ENCODE measurements at places on chromosomes 7 and 10.

DNA sequence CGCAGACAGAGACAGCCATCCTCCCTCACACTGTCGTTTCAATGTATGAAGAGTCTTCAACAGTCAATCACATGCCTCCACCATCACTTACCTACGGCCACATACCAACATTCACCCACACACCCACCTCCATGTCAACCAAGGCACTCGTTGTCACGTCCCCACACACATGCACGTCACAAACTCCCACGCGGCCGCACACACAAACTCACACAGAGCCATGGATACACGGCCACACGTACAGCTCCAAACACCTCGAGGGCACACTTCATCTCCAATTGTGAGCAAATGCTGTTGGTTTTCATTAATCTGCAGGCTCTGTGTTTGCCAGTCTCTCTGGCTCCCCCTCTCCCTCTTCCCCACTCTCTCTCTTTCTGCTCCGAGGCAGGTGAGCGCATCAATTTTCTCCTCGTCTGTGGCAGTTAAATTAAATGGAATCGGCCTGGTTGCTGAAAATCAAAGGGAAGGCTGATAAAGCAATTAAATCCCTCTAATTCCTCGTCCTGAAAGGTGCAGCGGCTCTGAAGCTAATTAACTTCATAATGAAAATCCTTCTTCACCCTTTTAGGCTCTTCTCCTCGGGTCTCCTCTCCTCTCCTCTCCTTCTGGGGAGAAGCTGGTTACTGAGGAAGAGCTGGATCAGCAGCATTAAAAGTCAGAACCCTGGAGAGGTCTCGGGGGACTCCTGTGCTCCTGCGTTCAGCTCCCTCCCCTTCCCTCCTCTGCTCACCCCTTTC is 53.8 kb upstream of the SLF2 start:
- DNase-seq: no peak

GRCh38 chr7:115689941-115690340 is 340.6 kb downstream of the TFEC start:
- DNase-seq: peak; percentile 44

GRCh38 chr10:19815731-19816410 is 361 bp upstream of the PLXDC2 start:
- DNase-seq: peak; percentile 42

- DNase-seq: peak; percentile 43
Measured at GRCh38 chr10:119177708-119178371, 772 bp downstream of the PRDX3 start.

- DNase-seq: no peak
Measured at GRCh38 chr10:78436222-78436573, 402.5 kb downstream of the RPS24 start.

DNA sequence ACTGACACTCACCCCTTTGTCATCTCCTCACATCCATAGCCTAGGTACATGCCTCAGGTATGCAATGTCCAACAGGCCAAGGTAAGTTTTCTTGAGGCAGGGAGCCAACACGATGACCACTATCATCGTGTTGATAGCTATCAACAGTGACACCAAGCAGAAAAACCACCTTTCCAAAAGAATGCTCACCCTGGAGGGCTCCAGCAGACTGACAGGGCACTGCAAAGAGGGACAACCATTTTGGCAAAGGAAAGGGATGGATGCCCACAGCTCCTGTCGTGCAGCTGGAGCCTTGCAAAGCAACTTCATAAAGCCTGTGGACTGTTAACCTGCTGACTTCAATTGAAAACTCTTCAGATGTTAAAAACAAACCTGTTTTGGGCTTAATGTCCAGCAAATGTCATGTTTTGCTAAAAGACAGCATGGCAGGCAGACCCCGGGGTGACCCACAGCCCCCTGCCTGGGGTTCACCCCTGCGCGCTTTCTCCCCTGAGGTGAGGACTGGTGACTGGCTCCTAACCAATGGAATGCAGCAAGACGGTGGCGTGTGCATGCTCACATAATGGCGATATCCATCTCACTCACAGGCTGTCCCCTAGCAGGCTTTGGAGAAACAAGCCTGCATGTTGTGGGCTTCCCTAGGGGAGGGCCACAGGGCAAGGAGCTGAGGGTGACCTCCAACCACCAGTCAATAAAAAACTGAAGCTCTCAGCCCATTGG is 293.8 kb downstream of the TCERG1L start:
- DNase-seq: no peak

GRCh38 chr10:35765066-35765527 is 123.0 kb upstream of the FZD8 start:
- DNase-seq: no peak

DNA sequence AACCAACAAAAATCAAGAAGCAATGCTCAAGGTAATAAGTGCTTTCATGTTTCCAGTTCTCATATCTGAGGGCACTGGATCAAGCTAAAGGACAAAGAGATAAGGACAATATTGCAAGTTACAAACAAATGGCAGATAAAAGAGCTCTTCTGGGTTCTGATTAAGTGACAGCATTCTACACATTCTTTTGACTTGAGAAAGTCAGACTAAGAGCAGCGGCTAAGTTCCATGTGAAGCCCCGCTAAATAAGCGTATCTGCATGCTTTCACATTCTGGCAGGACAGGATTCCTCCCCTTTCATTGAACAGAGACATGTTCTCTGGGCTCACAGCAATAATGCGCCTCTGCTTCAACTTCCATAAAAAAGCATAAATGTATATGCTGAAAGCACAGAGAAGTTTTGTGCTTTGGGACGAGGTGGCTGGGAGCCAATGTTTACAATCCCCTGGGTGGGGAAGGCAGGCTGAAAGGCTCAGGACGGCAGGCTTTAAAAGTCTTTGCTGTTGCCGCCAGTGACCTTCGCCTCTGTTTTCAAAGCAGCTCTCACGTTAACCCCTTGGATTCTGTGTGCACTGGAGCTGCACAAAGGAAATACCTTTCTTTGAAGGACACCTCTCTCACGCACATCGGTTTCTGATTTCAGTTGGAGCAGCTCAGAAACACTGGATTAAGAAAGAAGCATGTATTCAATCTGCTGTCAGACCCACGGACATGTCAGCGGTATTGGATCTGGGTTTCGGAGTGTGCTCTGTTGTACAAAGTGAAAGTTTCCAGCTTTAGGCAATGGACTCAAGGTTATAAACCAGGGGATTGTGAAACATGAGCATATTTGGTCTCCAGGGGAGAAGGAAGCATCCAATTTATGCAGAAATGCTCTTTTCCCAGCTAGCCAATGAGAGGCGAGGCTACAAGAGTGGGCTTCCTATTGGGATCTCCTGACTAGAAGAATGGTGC is 105.4 kb upstream of the FAM133B start:
- DNase-seq: peak; percentile 93

GRCh38 chr7:226281-226895 is 34.0 kb downstream of the FAM20C start:
- peak; percentile 79 for DNase-seq

DNA sequence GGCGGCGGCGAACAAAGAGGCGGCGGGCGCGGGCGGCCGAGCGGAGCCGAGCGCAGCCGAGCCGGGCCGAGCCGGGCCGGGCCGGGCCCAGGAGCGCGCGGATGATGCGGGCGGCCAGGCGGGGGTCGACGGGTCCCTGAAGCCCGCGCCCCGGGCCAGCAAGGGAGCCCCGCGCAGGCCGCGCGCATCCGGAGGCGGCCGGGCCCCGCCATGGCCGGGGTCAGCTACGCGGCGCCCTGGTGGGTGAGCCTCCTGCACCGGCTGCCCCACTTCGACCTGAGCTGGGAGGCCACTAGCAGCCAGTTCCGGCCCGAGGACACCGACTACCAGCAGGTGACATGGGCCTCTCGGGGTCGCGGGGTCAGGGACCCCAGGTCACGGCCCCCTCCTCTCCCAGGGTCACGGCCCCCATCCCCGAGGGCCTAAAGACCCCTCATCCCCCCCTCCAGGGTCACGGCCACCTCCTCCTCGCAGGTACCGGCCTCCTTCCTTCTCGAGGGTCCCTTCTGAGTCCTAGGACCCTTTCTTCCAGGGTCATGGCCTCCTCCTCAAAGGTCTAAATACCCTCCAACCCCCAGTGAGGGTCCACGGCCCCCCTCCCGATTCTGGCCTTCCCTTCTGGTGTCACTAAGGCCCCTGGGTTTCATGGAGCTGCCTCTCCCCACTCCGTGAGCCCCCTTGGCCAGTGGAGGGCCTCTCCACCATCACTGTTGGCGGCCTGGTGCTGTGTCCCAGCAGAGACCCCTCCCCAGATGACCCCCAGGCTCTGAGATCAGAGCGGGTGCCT is at the start of gene TTYH3:
Gene TTYH3 (plus strand): TSS at position 41 of the 787 bp plus-strand sequence. CDS start 170 bp downstream, at position 211.
- no peak for DNase-seq

DNA sequence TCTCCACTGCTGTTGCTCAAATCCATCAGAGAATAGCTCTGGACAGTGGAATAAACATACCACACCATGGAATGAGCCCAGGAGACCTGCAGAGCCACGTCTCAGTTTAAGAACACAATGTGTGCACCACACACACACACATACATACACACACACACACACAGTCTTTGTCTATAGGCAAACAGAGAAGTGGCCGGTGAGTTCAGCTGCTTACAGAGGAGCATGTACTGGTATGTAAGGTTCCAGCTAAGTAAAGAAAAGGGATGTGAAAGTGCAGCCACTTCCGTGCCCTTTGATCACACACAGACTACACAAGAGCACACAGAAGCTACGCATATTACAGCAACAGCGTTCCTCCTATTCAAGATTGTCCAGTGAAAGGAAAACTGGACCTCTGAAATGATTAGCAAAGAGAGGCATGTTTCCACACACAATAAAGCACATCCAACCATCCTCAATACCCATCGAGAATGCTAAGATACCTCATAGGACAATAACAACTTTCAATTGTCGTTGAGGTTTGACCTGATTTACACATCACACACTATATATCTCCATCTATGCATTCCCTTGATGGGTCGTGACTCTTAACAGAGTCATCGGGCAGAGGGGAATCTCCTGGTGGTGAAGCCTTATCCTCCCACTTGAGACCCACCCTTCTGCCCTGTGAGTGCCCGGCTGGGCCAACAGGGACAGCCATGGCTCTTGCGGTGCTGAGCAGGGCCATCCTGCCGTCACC is 23.6 kb downstream of the SLC35B4 start:
- DNase-seq: no peak

- no peak for DNase-seq
Measured at GRCh38 chr10:13201132-13201531, 33.0 kb downstream of the UCMA start.

- DNase-seq: no peak
Measured at GRCh38 chr7:1591876-1592275, 22.0 kb upstream of the PSMG3 start.

GRCh38 chr7:73960548-73960947 is 67.4 kb upstream of the ELN start:
- DNase-seq: no peak

- DNase-seq: peak; percentile 68
Measured at GRCh38 chr10:93991596-93992284, 2.0 kb upstream of the PLCE1 start.

DNA sequence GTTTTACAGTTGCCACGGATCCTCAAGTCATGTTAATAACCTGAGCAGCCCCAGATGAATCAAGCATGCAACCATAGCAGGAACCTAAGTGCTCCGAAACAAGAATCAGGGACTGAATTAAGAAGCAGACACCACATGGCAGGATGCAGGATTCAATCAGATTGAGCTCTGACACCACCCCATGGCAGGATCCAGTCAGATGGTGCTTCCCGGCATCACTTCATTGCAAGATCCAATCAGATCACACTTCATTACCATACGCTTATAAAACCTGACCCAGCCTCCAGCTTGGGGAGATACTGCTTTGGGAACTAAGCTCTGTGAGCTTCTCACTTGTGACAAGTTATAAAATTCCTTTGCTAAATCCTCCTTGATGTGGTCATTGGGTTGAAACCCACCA is 55.3 kb downstream of the ABCB4 start:
- DNase-seq: no peak

DNA sequence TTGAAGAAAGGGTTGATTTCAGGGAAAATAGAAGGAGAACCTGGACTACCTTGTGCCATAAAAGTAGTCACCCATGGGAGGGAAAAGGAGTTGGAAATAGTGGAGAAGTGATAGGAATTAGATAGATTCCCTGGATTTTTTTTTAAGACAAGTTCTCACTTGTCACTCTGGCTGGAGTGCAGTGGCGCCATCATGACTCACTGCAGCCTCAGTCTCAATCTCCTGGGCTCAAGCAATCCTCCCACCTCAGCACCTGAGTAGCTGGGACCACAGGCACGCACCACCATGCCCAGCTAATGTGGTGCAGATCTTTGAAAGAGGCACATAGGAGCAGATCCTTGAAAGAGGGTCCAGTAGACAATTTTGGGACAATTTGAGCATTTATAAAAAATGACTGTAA is 9.5 kb upstream of the BLNK start:
- no peak for DNase-seq

DNA sequence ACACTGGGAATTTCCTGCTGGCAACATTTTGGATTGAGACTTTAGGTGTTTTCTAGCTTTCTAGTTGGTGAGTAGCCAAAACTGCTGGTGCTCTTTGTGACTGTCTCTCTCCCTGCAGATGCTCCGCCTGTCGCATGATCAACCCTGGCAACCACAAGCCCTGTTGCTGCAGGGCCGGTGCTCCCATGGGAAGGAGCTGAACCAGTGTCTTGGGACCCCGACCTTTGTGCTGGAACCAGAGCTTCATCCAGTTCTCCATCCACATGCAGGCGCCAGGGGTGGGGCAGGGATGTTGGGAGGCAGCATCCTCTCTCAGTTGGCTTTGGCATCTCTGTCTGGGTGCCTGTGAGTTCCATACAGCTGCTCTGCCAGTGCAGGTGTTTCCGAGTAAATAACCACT is 306.2 kb upstream of the MKI67 start:
- DNase-seq: no peak

DNA sequence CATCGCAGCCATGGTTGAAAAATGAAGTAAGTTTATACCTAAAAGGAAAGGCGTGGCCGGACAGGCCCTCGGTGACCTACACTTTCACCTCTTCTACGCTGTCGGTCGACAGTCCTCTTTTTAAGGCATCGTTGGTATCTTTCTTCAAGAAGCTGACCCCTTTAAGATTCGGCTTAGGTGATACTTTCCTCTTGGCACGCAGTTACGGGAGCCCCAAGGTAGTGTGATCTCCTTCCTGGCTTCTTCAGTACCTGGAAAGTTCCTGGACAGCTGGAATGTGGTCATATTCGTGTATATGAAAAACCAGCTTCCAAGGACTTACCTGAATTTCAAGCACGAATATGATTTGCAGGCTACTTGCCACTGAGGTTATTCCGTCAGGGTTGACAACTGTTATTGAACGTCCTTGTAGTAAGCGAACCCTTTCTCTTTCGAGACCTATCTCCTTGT is 885 bp upstream of the SYPL1 start:
- DNase-seq: no peak

- no peak for DNase-seq
Measured at GRCh38 chr7:2979201-2979631, 64.5 kb downstream of the CARD11 start.

GRCh38 chr7:92590711-92591310 is 621 bp upstream of the FAM133B start:
- no peak for DNase-seq

GRCh38 chr7:21334906-21335305 is 93.0 kb upstream of the SP4 start:
- DNase-seq: no peak

DNA sequence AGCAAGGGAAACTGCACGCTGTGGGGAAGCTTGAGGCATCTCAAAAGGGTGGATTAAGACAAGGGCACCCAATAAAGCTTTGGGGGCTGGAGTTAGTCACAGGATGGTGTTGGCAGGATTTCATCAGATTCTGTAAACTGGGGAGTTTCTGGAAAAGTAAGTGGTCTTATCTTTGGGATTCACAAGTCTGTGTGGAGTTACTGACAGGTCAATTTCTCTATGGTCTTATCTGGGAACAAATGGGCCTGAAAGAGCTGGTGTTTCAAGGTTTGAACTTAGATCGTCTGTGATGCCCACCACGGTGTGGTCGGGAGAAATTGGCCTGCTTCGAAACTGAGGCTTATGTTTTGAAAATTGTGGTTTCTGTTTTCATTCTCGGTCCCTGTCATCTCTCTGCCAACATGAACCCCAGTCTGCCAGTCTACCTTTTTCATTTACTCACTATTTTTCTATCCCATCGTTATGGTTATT is 23.8 kb upstream of the AOAH start:
- DNase-seq: no peak
